ENCODE measurements at places on chromosomes 1 and 21. TPM values are rescaled to one million over a fixed set of nuclear protein-coding genes. Genes with fewer than 3 reads are reported as not detected.

DNA sequence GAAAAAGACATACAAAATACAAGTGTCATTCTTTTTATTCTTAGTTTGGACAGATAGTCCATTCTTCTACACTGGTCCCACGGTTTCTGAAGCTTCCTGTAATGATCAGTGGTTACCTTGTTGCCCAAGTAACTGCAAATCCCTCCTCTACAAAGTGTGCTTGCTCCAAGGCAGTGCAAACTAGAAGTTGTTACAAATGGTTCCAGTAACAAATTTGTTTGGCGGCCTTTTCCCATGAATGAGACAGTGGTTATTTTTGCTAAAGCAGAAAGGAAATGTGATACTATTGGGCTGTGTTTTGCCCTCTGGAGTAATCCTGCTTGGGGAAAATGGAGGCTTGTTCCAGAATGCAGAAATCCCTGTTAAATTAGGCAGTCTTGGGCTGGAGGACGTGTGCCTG, 8.9 kb downstream of the BACE2 start:
- H3K27ac ChIP-seq = no peak overlapping the region
- H3K27me3 ChIP-seq = no peaks in the 10 kb centered on the region
- DNase-seq = no peak
- peaks cover 26% of the 10 kb centered on the region for H3K4me1 ChIP-seq
- H3K4me3 ChIP-seq = no peak overlapping the region

GRCh38 chr1:210438928-210439841, 110.5 kb downstream of the HHAT start:
- no peak overlapping the region for H3K27ac ChIP-seq
- H3K36me3 ChIP-seq = no peaks in the 10 kb centered on the region
- DNase-seq = no peak
- no peaks in the 10 kb centered on the region for H3K27me3 ChIP-seq

GRCh38 chr1:64975127-64975526, 8.8 kb upstream of the JAK1 start:
- H3K4me3 ChIP-seq = no peak overlapping the region
- no peaks in the 10 kb centered on the region for H3K36me3 ChIP-seq
- no peaks in the 10 kb centered on the region for H3K4me1 ChIP-seq
- H3K27me3 ChIP-seq = no peaks in the 10 kb centered on the region
- DNase-seq = no peak

GRCh38 chr1:232574889-232575762, 54.8 kb downstream of the SIPA1L2 start:
- no peak overlapping the region for H3K4me3 ChIP-seq
- H3K36me3 ChIP-seq = no peaks in the 10 kb centered on the region
- H3K27me3 ChIP-seq = no peaks in the 10 kb centered on the region
- H3K4me1 ChIP-seq = no peaks in the 10 kb centered on the region
- DNase-seq = no peak

- H3K27ac ChIP-seq = no peak overlapping the region
- no peaks in the 10 kb centered on the region for H3K27me3 ChIP-seq
- DNase-seq = no peak
- peaks cover 21% of the 10 kb centered on the region for H3K4me1 ChIP-seq
Observed at GRCh38 chr1:211935448-211935970, 99.8 kb downstream of the INTS7 start.

PPIAL4G gene
- total RNA-seq = not detected

PCSK9 gene
- 6.0 TPM for total RNA-seq

FCER1G gene
- total RNA-seq = 27.0 TPM
